ELR (cell line): ENCODE measurements at places on chromosomes 3 and 15.

- peak; percentile 77 for DNase-seq
These were observed 43.7 kb downstream of the ANKRD28 start for GRCh38 chr3:15754047-15754446.

GRCh38 chr3:18424729-18425640, at the start of gene SATB1:
Gene SATB1, minus strand, starts transcription at chr3:18425339. Its CDS starts 4,372 bp downstream, at chr3:18420967.
- peak; percentile 46 for DNase-seq

GRCh38 chr3:122023335-122023910, 1.4 kb upstream of the ILDR1 start:
- no peak for DNase-seq

GRCh38 chr3:126676919-126677705, 22.2 kb upstream of the TXNRD3 start:
- peak; percentile 75 for DNase-seq

- peak; percentile 98 for DNase-seq
These were observed 879 bp upstream of the EIF5A2 start for GRCh38 chr3:170909129-170909903.

- DNase-seq = no peak
These were observed 46.2 kb downstream of the WNT7A start for GRCh38 chr3:13833506-13834257.

DNA sequence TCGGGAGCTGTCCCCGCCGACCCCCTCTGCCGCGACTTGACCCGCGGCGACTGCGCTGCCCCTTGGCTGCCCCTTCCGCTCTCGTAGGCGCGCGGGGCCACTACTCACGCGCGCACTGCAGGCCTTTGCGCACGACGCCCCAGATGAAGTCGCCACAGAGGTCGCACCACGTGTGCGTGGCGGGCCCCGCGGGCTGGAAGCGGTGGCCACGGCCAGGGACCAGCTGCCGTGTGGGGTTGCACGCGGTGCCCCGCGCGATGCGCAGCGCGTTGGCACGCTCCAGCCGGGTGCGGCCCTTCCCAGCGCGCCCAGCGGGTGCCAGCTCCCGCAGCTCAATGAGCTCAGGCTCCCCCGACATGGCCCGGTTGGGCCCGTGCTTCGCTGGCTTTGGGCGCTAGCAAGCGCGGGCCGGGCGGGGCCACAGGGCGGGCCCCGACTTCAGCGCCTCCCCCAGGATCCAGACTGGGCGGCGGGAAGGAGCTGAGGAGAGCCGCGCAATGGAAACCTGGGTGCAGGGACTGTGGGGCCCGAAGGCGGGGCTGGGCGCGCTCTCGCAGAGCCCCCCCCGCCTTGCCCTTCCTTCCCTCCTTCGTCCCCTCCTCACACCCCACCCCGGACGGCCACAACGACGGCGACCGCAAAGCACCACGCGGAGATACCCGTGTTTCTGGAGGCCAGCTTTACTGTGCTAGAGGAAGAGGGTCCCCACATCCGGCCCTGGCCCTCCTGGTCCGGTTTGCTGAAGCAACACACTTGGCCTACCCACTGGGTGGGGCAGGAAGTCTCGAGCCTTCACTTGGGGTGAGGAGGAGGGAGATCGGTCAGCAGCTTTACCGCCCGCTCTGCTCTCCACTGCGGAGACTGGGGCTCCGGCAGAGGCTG, at the start of gene RASSF1:
Gene RASSF1, minus strand, starts transcription at position 389 of the 882 bp plus-strand sequence. Its CDS starts 31 bp downstream, at position 358.
- peak; percentile 79 for DNase-seq

- DNase-seq = no peak
These were observed 239.3 kb upstream of the UBE2E1 start for GRCh38 chr3:23566499-23566898.

GRCh38 chr15:53910236-53910849, 67.9 kb upstream of the UNC13C start:
- no peak for DNase-seq

DNA sequence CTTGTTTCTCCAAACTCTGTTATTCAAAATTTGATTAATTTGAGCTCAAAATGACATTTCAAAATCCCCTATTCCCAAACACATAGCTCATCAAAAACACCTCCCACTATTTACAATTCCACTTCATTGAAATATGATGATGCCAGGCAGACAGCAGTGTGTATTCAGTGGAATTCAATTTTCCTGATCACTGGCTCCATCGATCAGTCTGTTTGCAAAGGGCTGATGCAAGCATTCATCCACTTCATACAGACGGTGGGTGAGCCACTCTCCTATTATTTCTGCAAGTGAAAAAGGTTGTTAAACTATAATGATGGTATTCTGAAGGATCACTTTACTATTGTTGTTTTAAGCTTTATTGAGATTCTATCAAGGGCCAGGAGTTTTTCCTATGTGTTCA, 90.7 kb downstream of the RTP4 start:
- no peak for DNase-seq

GRCh38 chr15:89494941-89495637, 1.3 kb downstream of the RHCG start:
- peak; percentile 39 for DNase-seq

- DNase-seq = no peak
These were observed 164.7 kb downstream of the PGPEP1L start for GRCh38 chr15:98842973-98843285.

GRCh38 chr15:71526060-71526820, 284.1 kb upstream of the NR2E3 start:
- no peak for DNase-seq

- DNase-seq = peak; percentile 95
These were observed 545.0 kb downstream of the ZPLD1 start for GRCh38 chr3:102979682-102980354.

- DNase-seq = no peak
These were observed 40.7 kb downstream of the STARD9 start for GRCh38 chr15:42616107-42616506.

- no peak for DNase-seq
These were observed 26.3 kb downstream of the CCDC13 start for GRCh38 chr3:42746455-42747450.

DNA sequence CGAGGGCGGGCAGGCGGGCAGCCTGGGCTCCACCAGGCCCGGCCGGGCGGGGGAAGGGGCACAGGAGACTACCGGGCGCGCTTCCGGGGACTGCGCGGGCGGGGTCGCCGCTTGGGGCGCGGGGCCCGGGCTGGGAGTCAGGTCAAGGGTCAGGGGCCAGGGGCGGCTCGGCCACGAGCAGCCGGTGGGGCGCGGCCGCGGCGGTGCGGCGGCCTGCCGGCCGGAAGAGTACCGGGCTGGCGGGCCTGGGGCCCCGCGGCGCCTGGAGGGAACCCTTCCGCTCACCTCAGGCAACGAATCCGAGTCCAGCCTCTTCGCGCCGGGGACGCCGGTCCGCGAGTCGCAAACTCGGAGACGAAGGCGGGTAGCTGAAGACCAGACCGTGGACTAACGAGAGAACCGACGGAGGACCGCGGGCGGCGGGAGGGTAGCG, 225 bp downstream of the RHOA start:
- DNase-seq = no peak

DNA sequence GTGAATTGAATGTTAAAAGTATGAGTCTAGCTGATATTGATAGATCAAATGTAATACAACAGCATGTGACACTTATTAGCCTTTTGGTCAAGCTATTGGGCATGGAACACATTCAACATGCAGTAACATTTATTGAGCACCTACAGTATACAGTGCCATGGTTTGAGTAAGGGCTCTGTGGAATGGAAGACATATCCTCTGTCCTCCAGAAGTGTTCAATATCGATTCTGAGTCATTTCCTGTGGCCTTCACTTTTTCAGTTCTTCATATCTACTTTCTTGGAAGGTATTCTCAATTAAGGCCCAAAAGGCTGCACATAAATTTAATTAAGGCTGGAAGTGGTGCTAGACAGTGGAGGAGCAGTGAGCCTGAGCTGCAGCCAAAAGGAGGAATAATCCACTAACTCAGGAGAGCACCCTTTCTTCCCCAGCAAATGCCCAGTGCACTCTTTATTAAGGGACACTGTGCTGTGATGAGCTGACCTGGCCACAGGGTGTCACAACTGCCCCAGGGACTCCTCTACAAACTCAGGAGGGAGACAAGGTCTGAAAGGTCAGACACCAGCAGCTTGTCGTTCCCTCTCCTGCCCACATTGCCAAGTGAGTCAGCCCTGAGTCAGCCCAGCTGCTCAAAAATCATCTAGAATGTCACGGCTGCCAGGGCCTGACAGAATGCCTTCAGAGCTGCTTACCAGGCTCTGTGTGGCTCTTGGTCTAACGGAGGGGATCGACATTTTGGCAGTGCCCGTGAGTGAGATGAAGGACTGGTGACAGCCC, 544.8 kb downstream of the AGBL1 start:
- peak; percentile 78 for DNase-seq

GRCh38 chr3:147298511-147298982, 107.8 kb downstream of the ZIC4 start:
- peak; percentile 94 for DNase-seq

DNA sequence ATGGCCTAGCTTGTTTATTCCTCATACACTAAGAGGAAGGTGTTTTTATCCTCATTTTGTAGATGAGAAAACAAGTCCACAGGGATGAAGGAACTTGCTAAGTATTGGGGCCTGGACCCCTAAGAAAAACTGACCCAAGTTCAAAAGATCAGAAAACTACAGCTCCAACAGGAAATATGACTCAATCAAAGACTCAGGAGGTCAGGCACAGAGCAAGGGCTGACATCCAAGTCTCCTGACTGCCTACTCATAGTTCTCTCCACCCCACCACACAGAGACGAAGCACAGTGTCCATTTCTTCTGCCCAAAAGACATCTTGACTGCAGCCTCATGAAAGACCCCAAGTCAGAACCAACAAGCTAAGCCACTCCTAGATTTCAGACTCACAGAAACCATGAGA, 26.9 kb upstream of the TPM1 start:
- DNase-seq = peak; percentile 89

GRCh38 chr15:68326711-68327354, 49.3 kb downstream of the FEM1B start:
- DNase-seq = no peak

- DNase-seq = peak; percentile 91
These were observed 130.3 kb downstream of the GHSR start for GRCh38 chr3:172317984-172318383.

GRCh38 chr3:149234671-149235245, 13.1 kb upstream of the CP start:
- no peak for DNase-seq

GRCh38 chr3:42062464-42062863, 28.7 kb upstream of the TRAK1 start:
- DNase-seq = no peak

GRCh38 chr3:99863588-99863987, 45.9 kb downstream of the CMSS1 start:
- no peak for DNase-seq

- no peak for DNase-seq
These were observed 388.0 kb upstream of the CNTN4 start for GRCh38 chr3:1710663-1711062.

GRCh38 chr3:86771741-86772512, 219.0 kb downstream of the VGLL3 start:
- DNase-seq = no peak

- no peak for DNase-seq
These were observed 57.3 kb downstream of the ROBO2 start for GRCh38 chr3:77096966-77097890.

DNA sequence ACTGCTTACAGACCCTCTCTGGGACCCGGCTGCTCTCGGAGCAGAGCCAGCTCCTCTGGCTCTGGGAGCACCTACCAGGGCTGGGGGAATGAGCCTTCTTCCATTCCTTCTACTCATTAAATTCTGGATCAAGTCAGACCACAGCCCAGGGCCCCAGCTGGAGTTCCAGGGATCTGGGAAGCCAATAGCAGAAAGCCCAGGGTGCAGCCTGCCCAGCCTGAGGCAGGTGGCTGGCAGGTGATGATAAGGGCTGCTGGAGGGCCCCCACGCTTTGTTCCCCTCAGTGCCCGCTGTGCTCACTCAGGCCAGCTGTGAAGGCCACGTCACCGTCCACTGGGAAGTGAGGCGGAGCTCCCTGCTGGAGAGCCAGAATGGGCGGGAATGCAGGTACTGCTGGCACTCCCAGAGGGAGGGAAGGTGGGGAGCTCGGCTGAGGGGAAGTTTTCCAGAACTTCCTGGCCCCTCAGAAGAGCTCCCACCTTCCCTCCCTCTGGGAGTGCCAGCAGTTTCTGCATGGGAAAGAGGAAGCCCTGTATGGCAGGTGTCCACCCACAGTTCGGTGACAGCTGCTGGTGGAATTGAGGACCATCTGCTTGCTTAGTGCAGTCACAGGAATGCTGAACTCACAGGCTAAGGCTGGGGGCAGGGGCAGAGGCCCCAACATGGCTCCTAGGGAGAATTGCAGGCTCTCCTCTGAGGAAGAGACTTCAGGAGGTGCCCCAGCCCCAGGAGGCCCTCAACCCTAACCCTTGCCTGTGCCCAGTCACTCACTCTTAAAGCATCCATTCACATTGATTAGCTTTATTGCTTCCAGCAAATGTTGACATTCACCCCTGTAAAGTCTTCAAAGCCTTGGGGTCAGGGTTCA, 12.6 kb upstream of the RTP3 start:
- no peak for DNase-seq

DNA sequence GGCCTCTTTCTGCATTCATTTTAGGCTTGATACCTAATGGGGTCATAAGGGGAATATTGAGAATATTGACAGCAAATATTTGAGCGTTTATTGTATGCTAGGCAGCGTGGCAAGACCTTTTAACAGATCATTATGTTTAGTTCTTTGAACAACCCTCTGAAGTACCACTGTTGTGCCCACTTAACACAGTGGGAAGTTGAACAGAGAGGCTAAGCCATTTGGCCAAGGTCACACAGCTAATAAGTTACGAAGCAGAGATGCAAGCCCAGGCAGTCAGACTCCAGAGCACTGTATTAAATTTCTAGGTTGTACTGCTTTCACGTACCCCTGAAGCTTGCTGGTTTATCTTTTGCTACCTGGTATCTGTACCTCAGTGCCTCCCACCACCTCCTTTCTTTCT, 1.1 kb downstream of the RAB7A start:
- peak; percentile 11 for DNase-seq

DNA sequence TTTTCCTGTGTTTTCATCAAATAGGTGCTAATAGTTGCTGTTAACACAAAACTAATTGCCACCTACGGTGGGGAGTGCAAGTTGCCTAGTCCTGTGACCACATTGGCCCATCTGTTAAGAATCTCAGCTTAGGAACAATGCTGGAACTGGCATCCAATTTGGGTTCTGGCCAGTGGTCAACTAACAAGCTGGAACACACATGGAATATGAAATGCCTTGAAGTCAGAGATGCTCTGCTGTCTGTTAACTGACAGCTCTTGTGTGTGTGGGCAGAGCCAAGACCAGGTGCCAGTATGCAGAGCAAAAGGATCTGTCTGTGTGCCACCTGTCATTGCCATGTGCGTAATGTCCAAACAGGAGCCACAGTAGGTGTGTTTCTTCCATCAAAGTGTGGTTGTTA, 460.8 kb downstream of the ROBO2 start:
- no peak for DNase-seq

DNA sequence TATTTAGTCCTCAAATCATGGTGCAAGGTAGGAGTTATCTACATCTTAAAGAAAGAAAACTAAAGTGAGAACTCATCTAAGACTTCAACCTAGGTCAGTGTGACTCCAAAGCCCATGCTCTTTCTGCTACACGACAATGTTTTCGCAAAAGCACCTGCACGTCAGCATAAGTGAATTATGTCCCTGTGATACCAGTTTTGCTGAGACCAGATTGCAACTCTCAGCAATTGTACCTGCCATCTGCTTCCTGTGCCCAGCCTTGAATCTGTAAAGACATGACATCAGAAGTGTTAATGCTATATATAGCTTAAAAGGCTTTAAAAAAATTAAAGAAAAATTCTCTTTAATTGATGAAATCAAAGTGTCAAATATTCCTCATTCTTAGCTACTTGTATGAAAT, 43.4 kb downstream of the RETNLB start:
- DNase-seq = no peak

- no peak for DNase-seq
These were observed 147.9 kb upstream of the DPH6 start for GRCh38 chr15:35693886-35694285.
